Stimulated activated effector memory CD8-positive, alpha-beta T cell treated with anti-CD3 and anti-CD28 coated beads, Interleukin-12 subunit alpha, Interleukin-12 subunit beta, amount 100 ng/mL, for 72 hours (primary cell): ENCODE measurements at places on chromosomes 11 and 22.

- DNase-seq: no peak
These were observed 26.9 kb upstream of the TP53I11 start for GRCh38 chr11:44977493-44977984.

GRCh38 chr22:19167106-19167869 is 11.2 kb downstream of the SLC25A1 start:
- no peak for DNase-seq

GRCh38 chr22:19239464-19239863 is 52.1 kb downstream of the CLTCL1 start:
- no peak for DNase-seq

DNA sequence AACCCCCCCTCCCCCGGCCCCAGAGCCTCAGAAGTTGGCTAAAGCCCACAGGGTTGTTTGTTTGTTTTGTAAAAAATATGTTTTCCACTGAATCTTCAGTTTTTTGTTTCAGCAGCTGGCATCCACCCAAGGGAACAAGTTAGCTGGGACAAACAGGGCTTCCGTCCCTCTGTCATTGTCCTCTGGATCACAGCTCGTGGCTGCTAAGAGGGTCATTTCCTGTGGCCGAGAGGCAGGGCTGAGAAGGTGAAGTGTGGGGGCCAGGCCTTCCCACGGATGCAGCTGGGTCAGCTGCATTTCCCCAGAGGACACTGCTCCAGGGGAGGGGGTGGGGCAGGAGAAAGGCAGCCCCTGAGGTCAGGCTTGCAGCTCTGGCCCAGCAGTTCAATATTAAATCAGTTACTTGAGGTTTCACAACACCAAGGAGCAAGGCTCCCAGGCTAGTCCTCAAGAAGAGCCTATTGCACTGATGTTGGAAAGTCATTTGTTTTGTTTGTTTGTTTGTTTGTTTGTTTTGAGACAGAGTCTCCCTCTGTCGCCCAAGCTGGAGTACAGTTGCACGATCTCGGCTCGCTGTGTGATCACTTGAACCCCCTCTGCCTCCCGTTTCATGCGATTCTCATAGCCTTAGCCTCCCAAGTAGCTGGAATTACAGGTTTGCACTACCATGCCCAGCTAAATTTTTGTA is 34.4 kb upstream of the SMTN start:
- DNase-seq: no peak

- no peak for DNase-seq
These were observed 501.5 kb upstream of the ARHGAP42 start for GRCh38 chr11:100185588-100185987.

- DNase-seq: no peak
These were observed 104.0 kb downstream of the FAR1 start for GRCh38 chr11:13772223-13773046.

- no peak for DNase-seq
These were observed 489.9 kb upstream of the RAG2 start for GRCh38 chr11:37087650-37088572.

GRCh38 chr11:104891135-104891534 is 7.1 kb downstream of the CASP12 start:
- DNase-seq: no peak

DNA sequence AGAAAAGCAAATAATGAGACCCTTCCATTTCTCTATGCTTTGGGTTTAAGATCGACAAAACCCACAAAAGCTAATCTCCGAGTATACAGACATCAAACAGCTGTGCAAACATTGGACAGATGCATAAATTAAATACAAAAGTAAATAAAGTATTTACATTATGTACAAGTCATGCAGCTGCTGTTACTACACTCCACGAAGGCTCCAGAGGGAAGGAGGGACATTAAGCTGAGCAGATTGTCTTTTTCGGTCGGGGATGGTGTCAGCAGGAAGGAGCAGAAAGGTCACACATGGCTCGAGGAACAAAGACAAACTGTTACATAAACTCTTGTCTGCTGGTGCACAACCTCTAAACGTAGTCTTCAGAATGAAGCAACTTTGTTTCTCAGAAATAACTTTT is 88.8 kb upstream of the BARX2 start:
- no peak for DNase-seq

DNA sequence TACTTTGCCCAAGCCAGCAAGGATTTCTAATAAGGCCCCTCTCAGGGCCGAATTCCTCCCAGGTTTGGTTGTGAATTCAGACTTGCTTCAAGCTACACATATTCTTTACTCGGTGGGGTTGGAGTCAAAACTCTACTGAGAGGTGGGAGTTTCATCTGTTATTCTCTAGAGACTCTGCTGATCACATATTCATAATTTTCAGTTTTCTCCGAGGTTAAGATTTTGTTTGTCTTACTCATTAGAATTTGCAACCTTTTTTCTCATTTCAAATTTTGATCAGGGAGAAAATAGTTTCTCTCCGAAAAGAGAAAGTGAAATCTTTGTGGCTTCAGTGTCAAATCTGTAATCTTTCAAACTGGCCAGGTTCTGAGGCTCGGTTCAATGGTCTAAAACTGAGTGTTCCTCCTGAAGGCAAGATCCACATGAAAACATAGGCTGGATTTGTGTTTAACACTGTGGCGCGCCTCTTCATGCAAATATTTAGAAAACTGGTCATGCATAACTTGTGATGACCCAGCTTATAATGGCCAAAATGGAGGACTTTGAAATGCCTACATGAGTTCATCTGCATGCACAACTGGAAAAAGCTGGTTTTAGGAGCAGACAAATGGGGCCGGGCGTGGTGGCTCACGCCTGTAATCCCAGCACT is 21.5 kb upstream of the GSTP1 start:
- no peak for DNase-seq

- no peak for DNase-seq
These were observed 12.4 kb upstream of the ETS1 start for GRCh38 chr11:128599729-128600128.

DNA sequence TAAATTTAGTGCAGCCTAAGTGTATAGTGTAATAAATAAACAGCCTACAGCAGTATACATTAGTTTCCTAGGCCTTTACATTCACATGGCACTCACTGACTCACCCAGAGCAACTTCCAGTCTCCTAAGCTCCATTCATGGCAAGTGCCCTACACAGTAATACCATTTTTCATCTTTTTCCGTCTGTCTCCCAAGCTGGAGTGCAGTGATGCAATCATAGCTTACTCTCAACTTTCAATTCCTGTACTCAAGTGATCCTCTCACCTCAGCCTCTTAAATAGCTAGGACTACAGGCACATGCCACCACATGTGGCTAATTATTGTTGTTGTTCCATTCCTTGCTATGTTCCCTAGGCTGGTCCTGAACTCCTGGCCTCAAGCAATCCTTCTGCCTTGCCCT is 54.4 kb downstream of the FCHSD2 start:
- DNase-seq: no peak

- no peak for DNase-seq
These were observed 8.4 kb downstream of the VWA5A start for GRCh38 chr11:124123622-124124021.

DNA sequence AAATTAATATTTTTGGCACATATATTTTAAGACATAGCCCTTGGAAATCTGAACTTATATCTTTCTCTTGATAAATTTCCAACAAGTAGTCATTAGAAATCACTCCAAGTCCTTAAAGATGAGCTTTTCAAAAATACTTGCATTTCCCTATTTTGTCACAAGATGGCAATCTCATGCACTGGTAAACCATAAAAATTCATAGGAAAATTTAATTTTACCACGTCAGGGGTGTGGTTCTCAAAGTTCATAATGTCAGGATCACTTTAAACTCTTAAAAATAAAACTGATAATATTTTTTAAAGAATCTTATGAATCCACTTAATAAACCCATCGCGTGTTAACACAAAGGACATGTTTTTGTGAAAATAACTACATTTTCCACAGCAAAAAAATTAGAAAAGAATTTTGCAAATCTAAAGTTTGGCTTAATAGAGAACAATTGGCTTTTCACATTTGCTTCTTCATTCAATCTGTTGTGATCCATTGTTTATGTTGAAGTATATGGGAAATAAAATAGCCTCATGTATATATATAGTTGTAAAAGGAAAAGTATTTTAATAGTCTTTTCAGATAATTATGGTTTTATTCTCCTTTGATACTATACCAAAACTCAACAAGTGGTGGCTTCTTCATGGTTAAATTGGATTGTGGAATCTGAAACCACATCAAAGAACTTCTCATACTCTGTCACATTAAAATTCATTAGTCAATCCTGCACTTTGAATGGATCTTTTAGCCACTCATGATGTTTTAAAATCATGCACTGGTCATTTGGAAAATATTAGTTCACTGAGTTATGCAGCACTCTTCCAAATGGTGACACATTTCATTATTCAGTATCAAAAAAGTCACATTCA is 169.1 kb downstream of the CADM1 start:
- DNase-seq: no peak

DNA sequence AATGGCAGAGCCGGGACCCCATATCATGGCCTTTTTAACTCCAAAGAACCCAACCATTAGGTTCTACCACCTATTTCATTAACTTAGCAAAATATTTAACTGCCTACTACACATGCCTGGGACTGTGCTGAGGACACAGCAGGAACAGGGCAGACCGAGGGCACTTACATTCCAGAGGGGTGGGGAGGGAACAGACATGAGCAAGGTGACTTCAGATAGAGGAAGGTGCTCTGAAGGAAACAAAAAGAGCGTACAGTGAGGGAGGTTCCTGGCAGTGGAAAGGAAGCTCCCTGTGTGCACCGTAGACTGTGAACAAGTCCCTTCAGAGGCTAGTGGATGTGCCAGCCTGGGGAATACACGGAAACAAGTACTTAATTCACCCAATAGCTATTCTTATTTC is 82.8 kb downstream of the NAT10 start:
- DNase-seq: no peak

- DNase-seq: no peak
These were observed 252.7 kb downstream of the TMEM135 start for GRCh38 chr11:87290304-87290922.

GRCh38 chr22:30262917-30263741 is 3.5 kb downstream of the OSM start:
- DNase-seq: peak; percentile 77

DNA sequence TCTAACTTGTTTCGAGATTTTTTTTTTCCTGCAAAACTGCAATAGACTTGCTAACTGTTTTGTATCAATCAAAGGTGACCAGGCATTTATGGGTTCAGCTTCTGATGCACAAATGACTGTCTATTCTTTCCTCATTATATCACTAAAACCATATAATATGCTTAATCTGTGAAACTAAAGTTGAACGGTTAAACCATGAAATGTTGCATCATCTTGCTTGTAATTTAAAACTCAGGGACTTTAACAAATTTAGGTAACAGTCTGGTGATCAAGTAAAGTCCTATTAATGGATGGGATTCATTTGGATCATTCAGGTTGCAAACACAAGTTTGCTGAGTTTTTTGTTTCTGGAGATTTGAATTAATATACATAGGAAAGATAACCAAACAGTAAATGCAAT is 232.0 kb upstream of the LUZP2 start:
- DNase-seq: no peak

- DNase-seq: no peak
These were observed 1508.0 kb upstream of the TENM4 start for GRCh38 chr11:80948781-80949180.

DNA sequence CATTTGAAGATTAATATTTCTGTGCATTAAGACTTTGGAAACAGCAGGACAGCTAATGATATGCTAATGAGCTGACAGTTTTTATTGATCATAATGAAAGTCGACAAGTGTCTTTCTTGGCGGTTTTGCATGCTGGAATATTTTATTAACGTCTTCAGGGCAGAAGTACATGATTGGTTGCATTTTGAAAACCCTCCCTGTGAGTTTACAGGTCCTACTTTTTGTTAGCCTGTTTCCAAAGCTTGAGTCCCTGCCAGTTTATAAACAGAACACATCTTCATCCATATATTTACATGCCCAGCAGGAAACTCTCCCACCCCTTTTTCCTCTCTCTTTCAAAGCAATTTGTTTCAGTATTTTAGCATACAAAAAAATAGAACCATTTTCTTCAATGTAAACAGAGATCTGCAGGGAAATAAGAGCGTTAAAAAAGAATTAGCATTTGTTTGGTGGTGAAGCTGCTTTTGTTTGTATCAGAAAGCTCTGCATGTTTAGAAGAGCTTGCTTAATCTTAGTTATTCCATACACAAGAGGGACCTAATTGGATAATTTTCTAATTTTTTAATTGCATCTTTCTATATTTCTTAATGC is 243.6 kb downstream of the NELL1 start:
- no peak for DNase-seq

DNA sequence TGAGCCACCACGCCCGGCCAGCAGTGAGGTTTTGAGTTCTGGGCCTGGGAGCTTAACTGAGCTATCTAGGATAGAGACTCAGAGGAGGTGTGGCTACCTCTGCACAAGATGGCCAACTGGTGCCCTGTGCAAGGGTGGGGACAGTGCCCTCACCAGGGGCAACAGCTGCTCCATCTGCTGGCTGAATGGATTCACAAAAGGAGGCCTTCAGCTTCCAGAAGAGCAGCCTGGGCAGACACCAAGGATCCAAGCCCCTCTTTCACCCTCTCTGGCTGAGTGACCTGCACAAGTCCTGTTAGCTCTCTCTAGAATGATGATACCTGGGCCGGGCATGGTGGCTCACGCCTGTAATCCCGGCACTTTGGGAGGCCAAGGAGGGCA is 33.5 kb upstream of the BAIAP2L2 start:
- no peak for DNase-seq

DNA sequence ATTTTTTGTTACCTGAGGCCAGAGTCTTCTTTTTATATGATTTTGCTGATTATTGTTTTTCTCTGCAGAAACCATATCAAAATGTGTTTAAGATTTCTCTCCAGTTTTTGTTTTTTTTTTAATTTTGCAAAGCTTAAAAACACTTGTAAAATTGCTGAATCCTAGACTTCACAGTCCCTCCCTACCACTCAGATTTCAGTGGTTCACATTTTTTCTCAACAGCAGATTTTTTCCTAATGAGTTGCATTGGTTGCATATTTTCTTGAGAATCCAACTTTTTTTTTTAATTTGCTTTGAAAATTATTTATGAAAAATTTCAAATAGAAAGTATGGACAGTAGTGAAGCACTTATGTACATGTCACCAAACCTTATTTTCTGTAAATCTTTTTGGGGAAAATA is 5.8 kb downstream of the ARL14EP start:
- DNase-seq: no peak

DNA sequence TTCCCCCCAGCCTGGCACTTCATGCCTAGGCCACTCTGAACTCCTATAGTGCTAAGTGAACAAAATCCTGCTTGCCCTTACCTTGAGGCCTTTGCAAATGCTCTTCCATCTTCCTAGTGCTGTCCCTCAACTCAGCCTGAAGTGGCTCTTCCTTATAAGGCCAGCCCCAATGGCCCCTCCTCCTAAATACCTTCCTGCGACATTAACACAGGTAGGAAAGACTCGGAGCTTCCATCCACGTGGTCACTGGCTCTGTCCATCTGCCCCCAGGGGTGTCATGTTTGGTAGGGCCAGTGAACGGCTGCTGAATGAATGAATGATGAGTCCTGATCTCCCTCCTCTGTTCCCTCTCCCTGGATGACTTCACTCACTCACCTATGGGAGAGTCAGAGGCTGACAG is 4.2 kb downstream of the PDE2A start:
- no peak for DNase-seq

DNA sequence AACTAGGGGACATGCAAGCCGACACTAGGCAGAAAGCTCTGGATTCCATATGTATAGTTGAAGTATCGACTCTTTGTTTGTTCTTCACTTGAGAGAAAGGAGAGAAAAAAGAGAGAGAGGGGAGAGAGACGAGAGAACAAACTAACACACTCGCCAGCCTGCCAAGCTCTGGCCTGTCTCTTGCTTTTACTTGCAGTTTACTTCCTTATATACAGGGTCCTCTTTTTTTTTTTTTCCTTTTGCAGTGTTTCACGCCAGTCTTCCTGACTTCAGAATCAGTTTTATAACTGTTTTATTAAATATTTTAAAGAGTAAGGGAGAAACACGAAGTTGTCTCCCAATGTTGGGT is 19.9 kb downstream of the TEAD1 start:
- no peak for DNase-seq
